ENCODE measurements at places on chromosomes 11 and 22. TPM values are rescaled to one million over a fixed set of nuclear protein-coding genes. Genes with fewer than 3 reads are reported as not detected.

RFPL2 gene
- total RNA-seq: not detected

BLID gene
- not detected for total RNA-seq

DNA sequence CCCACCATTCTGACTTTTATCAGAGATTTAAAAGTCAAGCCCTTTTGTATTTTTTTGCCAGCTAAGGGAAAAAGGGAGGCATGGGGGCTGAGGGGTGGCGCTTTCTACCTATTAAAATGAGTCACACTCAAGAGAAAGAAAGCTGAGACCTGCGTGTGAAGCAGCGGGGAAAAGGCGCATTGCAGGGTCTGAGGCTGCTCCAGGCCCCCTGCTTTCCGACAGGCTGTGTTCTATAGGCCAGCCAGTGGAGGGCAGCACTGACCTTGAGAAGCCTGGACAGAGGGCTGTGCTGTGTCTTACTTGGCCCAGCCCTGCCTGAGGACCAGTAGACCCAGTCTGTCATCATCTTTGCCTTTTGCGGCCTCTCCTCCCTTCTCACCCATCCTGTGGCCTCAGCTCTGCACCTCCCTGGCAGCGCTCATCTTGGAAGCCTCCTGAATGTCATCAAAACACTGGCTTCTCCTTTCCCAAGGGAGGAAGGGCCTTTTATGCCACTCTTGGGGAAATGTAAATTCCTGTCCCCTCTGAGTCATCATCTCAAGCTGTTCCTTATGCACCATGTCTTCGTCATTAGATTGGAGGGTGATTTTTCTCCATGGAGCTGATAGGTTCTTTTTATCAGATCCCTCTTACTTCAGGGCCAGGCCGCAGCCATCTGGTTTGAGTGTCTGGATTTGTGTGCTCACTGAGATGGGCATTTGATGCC, 12.6 kb upstream of the MAPK8IP1 start:
- DNase-seq: peak; percentile 74

GRCh38 chr11:101127699-101128570, 1.7 kb downstream of the PGR start:
- no peak for DNase-seq

- no peak for DNase-seq
Measured at GRCh38 chr11:64960719-64961118, 11.2 kb downstream of the MAJIN start.

GRCh38 chr22:46021577-46021976, 44.6 kb upstream of the WNT7B start:
- no peak for DNase-seq

Data from bronchial epithelial cell (primary cell).